Fibroblast of skin of scalp (primary cell): ENCODE measurements at places on chromosomes 16 and 17.
A peak's percentile ranks its signal among the peaks of the same experiment; 100 is the strongest.

DNA sequence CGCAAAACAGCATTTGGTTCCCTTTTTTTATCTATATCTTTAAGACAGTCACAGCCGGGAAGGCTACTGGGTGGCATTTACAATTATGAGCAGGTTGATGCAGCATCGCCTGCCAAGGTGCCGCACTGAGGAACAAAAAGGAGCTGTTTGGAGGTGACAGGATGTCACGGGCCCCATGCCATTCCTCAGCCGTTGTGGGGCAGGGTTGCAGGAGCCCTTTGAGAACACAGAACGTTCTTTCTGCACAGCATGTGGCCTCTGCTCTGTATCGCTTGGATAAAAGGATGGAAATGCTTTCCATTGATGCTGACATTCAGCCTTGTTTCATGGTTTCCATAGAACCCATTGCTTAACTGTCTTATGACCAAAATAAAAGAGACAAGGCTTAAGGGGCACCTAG is 141.9 kb upstream of the CDH5 start:
- no peak for DNase-seq

GRCh38 chr16:20883554-20884239 is 16.5 kb downstream of the DCUN1D3 start:
- no peak for DNase-seq

DNA sequence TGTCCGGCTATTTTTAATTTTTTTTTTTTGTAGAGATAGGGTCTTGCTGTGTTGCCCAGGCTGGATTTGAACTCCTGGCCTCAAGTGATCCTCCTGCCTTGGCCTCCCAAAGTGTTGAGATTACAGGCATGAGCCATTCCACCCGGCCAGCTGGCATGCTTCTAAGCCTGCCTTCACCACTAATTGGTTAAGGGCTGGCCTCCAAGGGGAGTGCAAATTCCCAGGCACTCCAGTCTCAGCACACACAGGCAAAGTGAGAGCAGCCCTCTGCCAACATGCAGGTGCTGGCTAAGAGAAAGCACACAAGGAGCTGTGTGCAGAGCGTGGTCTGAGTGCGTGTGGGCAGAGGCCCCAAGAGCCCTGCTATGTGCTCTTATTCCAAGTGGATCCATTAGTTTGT is 149.8 kb upstream of the HS3ST2 start:
- DNase-seq, result no peak

DNA sequence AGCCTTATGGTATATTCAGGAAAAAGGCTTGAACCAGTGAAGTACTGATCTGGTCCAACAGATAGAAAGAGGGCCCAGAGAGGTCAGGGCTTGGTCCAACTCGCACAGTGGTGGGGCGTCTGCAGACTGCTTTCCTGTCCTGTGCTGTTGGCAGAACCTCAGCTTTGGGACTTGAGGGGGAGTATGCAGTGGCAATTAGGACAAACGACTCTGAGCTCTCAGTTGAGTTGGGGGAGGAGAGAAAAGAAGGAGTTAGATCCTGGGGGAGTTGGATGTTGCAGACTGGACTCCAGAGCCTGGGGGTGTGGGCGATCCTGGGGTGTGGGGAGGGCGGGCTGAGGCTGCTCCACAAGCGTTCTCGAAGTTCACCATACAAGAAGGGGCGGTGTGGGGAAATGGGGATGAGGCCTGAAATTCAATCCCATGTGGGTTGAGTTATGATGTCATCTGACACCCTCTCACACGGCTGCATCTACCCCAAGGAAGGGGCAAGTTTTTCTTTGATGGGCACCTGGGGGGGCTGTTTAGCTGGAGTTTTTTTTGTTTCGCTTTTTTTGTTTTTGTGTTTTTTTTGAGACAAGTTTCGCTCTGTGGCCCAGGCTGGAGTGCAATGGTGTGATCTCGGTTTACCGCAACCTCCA is 14.6 kb downstream of the GRB7 start:
- DNase-seq, result no peak

DNA sequence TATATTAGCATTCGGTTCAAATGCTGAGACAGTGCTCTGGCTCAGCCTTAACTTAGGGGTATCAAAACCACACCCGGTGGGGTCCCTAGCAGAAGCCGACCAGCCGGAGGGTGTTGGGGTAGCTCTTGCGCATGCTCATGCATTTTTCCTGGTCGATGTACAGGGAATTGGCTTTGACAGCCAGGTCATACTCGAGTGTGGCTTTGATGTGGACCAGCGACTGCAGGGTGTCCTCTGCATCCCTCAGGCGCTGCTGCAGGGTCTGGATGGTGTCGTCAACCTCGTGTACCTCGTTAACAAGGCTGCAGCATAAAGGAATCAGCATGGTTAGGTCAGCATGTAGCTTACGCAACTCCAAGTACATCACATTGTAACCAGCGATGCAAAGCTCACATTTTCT is 37.5 kb downstream of the TEKT3 start:
- DNase-seq, result no peak

DNA sequence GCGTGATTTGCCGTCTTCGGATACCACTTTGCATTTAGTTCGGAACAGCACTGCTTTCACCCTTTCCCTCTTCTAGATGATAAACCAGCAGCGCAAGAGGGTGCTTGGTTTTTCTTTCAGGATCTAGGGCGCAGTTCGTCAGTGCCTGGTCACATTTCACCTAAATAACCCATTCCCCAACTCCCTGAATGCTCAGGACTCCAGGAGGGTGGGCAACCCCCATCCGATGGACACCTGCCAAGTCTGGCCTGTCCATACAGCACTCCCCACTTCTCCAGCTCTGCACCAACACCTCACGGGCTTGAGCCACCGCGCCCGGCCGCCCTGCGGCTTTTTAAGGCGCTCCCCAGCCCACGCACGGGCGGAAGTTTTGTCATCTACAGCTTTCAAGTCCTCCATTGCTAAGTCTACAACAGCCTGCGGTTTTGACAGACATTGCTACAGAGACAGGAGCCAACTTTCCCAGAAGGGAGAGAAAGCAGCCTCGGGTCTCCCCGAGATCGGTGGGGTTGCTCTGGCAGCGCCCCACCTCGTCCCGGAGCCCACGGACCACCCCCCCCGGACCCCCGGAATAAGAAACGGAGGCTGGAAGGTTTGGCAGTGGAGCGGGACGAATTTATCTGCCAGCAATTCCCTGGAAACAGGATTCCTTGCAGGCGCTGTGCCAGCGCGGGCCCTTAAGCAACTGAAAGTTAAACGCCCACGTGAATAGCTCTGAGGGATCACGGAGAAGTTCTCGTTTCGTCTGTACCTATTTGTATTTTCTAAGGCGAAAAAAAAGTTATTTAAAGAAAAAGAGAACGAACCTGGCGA is 38.6 kb upstream of the SLFN13 start:
- DNase-seq, result peak; percentile 26

GRCh38 chr17:67359960-67360791 is 6.2 kb downstream of the PSMD12 start:
- no peak for DNase-seq

DNA sequence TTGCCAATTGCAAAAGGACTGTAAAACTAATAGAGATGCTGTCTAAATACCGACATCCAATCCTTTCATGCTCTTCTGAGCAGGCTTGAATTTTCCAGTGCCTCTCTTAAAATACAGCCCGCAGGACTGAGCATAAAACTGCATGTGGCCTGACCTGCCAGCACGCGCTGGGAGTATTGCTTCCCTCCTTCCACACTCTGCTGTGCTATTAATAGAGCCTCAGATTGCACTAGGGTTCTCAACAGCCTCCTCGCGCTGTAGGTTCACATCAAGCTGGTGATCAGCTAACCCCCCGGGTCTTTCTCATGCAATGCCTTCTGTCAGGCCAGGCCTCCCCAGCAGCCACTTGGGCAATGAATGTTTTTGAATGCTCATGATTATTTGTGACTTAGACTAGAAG is 14.2 kb upstream of the MSI2 start:
- DNase-seq, result no peak

GRCh38 chr16:4358831-4359561 is 7.9 kb upstream of the PAM16 start:
- DNase-seq, result peak; percentile 46

GRCh38 chr17:18121144-18121910 is 12.8 kb downstream of the MYO15A start:
- DNase-seq, result no peak

- DNase-seq, result no peak
These were observed 190.6 kb downstream of the MAF start for GRCh38 chr16:79409978-79410377.

DNA sequence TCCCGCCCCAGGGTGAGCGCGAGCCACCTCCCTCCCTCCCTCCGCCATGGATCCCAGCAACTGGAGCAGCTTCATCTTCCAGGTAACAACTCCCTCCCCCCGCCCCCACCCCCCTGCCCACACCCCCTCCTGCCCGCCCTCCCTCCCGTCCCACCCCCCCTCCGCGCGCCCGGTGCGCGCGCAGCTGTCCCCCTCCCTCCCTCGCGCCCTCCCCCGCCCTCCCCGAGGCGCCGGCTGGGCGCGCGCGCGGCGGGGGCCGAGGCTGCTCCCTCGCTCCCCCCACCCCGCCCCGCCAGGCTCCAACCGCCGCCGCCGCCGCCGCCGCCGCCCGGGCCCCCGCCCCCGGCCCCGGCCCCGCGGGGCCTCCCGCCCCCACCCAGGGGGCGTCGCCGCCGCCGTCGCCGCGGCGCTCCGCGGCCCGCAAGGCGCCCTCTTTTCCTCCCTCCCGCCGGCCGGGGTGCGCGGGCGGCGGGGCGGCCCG is at the start of gene MAZ:
MAZ (plus strand) TSS at position 431 of the 481 bp plus-strand sequence. CDS start 173 bp downstream, outside the sequence.
- no peak for DNase-seq

GRCh38 chr17:57458718-57459285 is 202.5 kb downstream of the MSI2 start:
- DNase-seq, result no peak

DNA sequence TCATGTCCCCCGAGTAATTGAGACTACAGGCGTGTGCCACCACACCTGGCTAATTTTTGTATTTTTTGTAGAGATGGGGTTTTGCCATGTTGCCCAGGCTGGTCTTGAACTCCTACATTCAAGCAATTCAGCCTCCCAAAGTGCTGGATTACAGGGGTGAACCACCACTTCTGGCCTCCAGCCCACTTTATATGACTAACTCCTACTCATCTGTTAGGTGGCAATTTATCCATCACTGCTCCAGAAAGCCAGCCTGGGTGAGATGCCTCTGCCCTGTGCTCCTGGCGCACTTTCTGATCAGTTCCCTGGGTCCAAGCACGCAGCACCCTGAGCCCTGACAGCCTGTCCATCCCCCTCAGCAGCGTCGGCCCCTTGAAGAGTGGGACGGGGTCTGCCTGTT is 29.4 kb downstream of the ADAM11 start:
- DNase-seq, result no peak

DNA sequence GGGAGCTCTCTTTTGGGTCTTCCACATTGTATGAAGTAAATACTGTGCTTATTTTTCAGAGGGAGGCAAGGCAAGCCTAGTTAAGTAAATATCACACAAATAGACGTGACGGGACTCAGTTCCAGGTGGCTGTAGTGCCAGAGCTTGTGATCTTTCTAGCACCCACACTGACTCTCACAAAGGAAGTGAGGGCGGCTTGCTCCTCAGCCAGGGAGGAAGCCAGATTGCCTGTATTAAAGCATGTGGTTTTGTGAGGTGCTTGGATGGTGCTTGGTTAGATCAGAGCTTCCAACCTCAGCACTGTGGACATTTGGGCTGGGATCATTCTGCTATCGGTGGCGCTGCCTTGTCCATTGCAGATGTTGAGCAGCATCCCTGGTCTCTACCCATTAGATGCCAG is 80.1 kb downstream of the VAT1L start:
- no peak for DNase-seq

GRCh38 chr16:4075534-4075933 is 40.7 kb downstream of the ADCY9 start:
- no peak for DNase-seq

DNA sequence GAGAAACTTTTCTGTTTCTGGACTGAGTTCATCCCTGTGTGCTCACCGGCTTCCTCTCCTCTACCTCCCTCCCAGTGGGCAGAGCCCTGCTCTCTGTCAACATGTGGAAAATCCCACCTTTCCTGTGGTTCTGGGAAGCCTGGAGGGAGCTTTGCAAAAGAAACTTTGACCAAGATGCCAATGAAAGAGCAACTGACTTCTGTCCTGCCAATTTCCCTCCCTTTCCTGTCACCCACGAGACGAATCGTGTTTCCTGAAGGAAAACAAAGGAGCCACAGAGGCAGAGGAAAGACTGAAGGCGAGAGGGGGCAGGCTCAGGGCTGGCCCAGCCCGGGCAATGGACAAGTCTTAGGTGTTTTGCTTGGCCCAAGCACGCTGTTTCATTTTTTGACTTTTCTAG is 82.8 kb downstream of the PLCG2 start:
- no peak for DNase-seq

- no peak for DNase-seq
These were observed 14.4 kb downstream of the MYBBP1A start for GRCh38 chr17:4540687-4541327.

DNA sequence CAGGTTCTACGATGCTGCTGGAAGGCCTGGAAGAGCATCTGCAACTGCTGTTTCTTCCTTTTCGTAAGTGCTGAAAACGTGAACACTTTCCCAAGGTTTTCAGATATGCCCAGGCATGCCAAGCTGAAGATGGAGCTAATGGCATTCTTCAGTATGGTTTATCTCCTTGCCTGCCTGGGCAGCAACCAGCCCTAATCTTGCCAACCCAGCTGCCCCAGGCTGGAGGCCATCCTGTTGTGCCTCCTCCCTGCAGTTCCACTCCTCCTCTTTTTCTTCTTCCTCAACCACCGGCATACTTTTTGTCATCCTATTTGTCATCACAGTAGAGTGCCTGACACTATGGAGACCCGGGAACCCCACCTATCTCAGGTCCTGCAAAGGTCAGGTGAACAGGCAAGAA is 1849.3 kb downstream of the TP53TG3F start:
- no peak for DNase-seq

- DNase-seq, result no peak
These were observed 23.9 kb upstream of the NLK start for GRCh38 chr17:28018439-28019070.
